H4 (cell line): ENCODE measurements at places on chromosomes 13 and 19. TPM values are rescaled to one million over a fixed set of nuclear protein-coding genes. Genes with fewer than 3 reads are reported as not detected.

C1QTNF9B gene
- total RNA-seq: not detected in 2 replicates

ZNF583 gene
- total RNA-seq: 10.6 and 12.4 TPM in 2 replicates

ZNF491 gene
- not detected in 2 replicates for total RNA-seq

COX7A1 gene
- total RNA-seq: not detected in 2 replicates

GRCh38 chr19:17327654-17328516, 6.8 kb downstream of the ANO8 start:
- DNase-seq: no peak

DNA sequence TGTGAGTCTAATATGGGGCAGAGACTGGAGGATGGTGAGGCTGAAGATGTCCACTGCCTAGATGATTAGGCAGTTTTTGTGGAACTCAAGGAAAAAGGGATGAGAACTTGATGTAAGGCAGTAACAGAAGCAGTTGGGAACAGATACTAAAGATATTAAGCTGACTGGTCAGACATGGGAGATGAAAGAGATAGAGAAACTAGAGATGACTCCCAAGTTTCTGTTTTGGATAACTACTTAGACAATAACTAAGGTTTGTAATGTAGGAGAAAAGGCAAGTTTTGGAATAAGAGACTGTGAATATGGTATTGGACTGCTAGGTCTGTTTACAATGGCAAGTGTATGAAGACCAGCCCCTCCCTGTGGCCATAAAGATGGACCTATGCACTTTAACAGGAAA, 43.5 kb upstream of the CLDN10 start:
- no peak for DNase-seq

GRCh38 chr19:58356766-58357480, 3.6 kb upstream of the A1BG start:
- DNase-seq: no peak

DNA sequence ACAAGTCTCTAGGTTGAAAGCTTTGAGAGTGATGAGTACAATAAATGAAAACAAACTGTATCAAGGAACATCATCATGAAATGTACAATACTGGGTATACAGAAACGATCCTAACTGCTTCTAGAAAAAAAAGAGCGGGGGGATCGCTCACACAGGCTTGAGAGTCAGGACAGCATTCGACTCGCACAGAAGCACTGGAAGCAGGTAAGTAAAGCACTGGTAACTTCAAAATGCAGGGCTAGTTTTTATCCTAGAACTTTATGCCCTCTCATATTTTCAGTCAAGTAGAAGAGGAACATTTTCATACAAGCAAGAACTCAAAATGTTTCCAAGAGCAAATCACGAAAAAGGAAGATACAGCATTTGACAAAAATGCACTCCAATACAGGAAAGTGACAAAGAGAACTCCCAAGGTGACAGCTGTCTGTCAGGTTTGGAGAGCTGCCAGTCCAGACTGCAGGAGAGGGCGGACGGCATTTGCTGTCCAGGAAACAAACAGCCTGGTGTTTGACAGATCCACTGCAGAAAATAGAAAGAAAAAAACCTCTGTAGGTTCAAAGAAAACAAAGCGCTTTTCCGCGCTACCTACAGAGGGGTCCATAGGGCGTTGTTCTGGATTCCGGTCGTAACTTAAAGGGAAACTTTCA, 58.2 kb upstream of the XPO4 start:
- DNase-seq: no peak

DNA sequence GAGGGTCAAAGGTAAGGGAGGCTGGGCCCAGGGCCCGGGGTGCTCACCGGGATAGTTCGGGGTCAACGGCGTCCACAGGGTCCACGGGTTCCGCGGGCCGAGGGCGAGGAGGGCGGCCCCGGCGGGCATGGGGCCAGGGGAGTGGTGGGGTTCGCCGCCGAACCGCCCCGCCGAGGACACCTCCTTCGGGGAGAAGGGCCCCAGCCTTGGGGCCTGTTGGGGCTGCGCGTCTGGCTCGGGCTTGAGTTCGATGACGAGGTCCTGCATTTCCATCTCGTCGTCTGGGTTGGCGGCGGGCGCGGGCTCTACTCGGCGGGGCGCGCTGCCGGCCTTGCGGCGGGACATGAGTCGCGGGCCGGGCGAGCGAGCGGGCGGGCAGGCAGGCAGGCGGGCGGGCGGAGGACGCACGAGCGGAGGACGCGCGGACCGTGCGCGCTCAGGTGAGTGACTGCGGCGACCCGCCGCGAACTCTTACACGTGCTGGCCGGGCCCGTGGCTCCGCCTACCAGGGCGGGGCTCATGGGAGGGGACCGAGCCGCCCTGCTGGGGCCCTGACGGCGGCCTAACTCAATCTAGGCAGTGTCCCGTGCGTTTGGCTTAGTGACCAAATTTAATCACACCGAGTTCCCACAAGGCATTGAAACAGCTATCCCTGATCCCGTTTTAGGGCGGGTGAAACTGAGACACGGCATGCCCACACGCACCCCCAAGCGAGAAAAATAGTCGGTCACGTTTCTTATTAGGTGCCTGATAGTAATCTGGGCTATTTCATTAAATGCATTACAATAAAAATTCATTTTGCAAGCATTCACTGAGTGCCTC, at the start of gene ZNF296:
TSS of gene ZNF296 (minus strand) at position 450 of the 822 bp plus-strand sequence. CDS start at position 345, 105 bp downstream.
- DNase-seq: no peak

DNA sequence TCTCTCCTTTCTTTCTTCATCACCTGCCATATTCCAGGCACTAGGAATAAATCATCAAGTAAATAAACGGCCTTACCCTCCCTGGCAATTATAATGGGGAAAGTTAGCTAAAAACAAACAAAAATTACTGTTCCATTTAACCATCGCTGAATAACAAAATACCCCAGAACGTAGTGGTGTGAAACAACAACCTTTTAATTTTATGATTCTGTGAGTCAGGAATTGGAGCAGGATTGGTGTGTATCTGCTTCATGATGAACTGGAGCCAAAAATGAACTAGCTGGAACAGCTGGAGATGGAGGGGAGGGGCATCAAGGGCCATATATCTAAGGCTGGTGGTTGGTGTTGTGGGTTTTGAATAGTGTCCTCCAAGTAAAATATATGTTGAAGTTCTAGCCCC, 3.7 kb upstream of the CADM4 start:
- no peak for DNase-seq

LAIR1 gene
- total RNA-seq: 0.46 and 1.5 TPM in 2 replicates

GRCh38 chr13:59690857-59691500, 472.7 kb downstream of the DIAPH3 start:
- DNase-seq: no peak

DNA sequence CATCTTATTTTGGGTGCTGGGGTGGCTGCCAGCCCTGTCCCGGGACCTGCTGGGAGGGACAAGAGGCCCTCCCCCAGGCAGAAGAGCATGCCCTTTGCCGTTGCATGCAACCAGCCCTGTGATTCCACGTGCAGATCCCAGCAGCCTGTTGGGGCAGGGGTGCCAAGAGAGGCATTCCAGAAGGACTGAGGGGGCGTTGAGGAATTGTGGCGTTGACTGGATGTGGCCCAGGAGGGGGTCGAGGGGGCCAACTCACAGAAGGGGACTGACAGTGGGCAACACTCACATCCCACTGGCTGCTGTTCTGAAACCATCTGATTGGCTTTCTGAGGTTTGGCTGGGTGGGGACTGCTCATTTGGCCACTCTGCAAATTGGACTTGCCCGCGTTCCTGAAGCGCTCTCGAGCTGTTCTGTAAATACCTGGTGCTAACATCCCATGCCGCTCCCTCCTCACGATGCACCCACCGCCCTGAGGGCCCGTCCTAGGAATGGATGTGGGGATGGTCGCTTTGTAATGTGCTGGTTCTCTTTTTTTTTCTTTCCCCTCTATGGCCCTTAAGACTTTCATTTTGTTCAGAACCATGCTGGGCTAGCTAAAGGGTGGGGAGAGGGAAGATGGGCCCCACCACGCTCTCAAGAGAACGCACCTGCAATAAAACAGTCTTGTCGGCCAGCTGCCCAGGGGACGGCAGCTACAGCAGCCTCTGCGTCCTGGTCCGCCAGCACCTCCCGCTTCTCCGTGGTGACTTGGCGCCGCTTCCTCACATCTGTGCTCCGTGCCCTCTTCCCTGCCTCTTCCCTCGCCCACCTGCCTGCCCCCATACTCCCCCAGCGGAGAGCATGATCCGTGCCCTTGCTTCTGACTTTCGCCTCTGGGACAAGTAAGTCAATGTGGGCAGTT, 8.6 kb downstream of the CALM3 start:
- peak; percentile 3 for DNase-seq

GRCh38 chr19:16359964-16360363, 35.3 kb downstream of the KLF2 start:
- no peak for DNase-seq

- DNase-seq: no peak
Observed at GRCh38 chr13:28601581-28601980, 57.3 kb upstream of the POMP start.

DNA sequence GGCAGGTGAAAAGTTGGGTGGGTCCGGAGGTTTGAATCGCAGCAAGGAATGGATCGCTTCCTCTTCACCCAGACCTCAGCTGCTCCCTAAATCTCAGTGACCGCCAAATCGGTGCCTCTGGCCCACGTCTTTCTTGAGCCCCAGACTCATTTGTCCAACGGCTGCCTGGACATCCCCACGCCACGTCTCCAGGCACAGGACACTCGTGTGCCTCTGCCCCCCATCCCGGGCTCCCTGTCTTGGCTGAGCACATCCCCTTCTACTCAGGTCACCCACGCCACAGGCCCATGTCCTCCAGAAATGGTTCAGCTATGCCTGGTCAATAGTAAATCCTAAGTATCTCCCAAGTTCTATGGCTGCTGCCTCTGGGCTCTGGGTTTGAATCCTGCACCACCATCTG, 56.6 kb downstream of the CDADC1 start:
- DNase-seq: no peak

GRCh38 chr13:100671389-100672182, 3.0 kb downstream of the TMTC4 start:
- no peak for DNase-seq

DNA sequence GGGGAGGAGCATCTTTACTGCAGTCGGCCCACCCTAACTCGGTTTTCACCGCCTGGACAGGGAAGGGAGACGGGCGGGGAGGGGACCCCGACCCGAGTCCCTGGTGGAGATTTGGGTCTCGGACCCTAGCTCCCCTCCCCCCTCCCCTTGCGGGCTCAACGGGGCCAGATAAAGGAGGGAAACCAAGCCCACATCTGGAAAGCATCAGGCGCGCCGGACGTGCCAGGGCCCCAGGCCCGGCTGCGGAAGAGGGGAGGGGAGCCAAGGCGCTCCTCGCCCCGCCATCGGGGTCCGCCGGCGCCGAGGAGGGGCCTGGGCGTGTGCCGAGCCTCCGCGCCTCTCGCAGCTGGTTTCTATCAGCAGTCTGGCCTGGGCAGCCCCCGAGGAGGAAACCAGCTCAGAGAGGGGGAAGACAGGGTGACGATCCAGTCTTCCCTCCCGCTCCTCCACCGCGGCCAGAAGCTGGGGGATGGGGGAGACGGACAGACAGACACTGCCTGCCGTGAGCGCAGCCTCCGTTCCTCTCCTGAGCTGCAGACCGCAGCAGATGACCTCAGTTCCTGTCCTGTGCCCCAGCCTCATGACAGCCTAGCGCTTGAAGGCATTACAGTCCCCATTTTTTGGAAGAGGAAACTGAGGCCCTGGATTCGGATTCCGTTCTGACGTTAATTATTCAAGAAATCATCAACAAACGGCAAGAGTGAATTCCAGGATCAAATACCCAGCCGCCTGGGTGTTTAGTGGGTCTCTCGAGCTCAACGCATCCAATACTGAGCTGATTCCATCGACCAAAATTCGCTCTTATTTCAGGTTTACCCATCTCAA, 3.6 kb upstream of the GNG8 start:
- peak; percentile 64 for DNase-seq

DNA sequence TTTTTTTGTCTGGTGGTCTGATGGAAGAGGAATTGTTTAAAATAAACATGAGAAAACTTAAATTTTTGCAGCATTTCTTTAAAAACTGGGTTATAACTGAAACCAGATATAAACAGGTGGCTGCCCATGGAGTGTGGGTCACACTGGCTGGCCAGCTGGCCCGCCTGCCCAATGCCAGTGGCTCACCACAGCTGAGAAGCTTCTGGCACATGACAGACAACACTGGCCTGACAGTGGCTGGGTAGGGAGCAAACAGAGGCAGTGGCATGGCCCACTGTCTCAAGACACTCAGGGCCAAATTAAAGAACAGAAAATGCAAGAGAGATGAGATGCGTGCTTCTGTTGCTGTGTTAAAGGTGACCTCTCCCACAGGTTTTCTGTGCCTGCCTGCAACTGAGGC, 3.1 kb upstream of the SLC35E1 start:
- DNase-seq: no peak

- no peak for DNase-seq
Observed at GRCh38 chr13:63586467-63586866, 2170.8 kb upstream of the PCDH20 start.

GRCh38 chr19:48812094-48812929, 1.5 kb upstream of the BCAT2 start:
- DNase-seq: no peak

GRCh38 chr19:49488046-49488862, 846 bp downstream of the RPL13A start:
- no peak for DNase-seq

- DNase-seq: no peak
Observed at GRCh38 chr19:19480688-19481087, 34.7 kb downstream of the TSSK6 start.

- DNase-seq: no peak
Observed at GRCh38 chr19:38785187-38785699, 3.8 kb upstream of the LGALS7B start.

DNA sequence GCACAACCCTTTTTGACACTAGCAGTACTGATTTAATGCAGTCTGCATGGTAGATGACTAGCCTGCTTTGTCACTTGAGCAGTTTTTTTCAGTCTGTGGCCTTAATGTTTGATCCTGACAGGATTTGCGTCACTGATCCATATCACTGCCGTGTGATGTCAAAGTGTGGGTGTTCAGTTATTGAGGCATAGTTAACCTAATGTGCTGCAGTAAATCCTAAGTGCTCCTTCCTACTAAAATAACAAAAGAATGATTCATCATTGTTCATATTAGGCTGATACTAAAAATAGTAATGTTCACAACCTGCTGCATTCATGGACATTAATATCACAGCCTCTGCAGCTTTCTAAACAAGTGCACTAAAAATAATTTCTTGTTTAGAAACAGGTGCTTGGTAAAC, 121.9 kb upstream of the MLNR start:
- peak; percentile 46 for DNase-seq

ZNF836 gene
- 3.4 and 8.4 TPM in 2 replicates for total RNA-seq

DNA sequence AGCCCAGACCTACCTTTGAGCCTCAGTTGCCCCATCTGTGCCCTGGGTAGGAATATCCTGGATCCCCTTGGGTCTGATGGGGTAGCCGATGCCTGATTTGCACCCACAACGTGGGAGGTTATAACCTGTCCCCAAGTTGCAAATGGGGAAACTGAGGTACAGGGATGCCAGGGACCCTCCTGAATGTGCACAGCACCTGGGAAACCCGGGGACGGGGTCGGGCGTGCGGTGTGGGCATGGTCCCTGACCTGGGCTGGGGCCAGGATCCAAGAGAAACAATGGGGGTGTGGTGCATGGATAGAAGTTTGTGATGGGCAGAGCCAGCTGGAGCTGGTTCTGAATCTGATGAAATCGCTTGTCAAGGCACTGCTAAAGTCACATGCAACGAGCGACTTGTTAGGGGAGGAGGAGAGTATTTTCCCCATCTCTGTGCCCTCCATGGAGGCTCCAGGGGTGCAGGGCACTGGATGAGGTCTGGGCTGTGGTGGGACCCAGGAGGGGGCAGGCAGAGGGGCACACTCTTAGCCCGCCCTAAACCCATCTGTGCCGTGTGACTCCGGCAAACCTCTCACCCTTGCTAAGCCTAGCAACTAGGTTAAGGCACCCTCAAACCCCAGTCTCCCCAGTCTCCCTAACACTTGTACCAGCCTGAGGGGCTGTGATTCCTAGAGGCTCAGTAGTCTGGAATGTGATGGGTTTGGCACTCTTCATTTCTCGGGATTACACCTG, 749 bp downstream of the GDF15 start:
- peak; percentile 75 for DNase-seq

GRCh38 chr13:27981006-27981708, 7.3 kb downstream of the URAD start:
- DNase-seq: no peak
